Uterus (tissue), 4 donors: ENCODE measurements at places on chromosomes 1 and 21.

DNA sequence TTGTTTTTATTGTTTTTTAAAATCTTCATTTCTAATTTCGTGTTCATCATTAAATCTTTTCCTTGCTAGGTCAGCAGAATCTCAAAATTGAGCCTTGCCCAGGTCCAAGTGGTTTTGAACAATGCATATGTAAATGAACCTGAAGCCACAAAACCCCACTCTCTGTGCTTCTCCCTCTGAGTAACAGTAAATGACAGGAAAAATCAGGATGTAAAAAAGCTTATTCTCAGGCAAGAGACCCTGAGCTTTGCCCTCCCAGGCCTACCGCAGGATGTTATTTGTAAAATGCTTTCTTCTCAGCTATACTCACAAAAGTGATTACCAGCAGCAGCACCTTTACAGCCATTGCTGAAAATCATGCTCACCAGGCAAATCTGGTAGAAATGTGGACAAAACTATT, 47.6 kb downstream of the TYW3 start:
- H3K4me3 ChIP-seq, result no peak overlapping the region
- no peaks in the 10 kb centered on the region for H3K4me1 ChIP-seq
- no peak for DNase-seq
- no peaks in the 10 kb centered on the region for H3K36me3 ChIP-seq

DNA sequence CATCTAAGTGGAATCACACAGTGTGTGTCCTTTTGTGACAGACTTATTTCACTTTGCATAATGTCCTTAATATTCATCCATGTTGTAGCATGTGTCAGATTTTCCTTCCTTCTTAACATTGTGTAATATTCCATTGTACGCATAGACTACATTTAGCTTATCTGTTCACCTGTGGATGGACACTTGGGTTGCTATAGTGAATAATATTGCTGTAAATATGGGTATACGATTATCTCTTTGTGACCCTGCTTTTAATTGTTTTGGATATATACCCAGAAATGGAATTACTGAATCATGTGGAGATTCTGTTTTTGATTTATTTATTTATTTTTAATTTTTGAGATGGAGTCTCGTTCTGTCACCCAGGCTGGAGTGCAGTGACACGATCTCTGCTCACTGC, 63.0 kb upstream of the ATP5PO start:
- peaks cover 8% of the 10 kb centered on the region for H3K4me1 ChIP-seq
- no peak overlapping the region for H3K27ac ChIP-seq
- H3K4me3 ChIP-seq, result no peak overlapping the region
- no peaks in the 10 kb centered on the region for H3K36me3 ChIP-seq

- H3K27me3 ChIP-seq, result no peaks in the 10 kb centered on the region
- no peaks in the 10 kb centered on the region for H3K36me3 ChIP-seq
- H3K4me1 ChIP-seq, result no peaks in the 10 kb centered on the region
- no peak overlapping the region for H3K4me3 ChIP-seq
- no peak overlapping the region for H3K27ac ChIP-seq
- no peak for DNase-seq
These were observed 179.3 kb downstream of the VAV3 start for GRCh38 chr1:107785496-107786202.

DNA sequence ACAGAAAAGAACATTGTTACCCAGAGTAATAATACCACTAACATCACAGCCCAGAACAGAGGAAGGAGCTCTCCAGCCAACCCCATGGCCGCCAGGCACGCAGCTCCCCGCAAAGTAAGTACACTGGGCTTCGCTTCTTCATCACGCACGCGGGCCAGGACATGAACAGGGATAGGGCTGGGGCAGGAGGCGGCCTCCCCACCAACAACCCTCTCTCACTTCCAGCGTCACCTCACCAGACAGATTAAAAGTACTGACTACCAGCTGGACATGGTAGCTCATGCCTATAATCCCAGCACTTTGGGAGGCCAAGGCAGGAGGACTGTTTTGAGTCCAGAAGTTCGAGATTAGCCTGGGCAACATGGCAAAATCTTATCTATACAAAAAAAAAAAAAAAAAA, 78.3 kb downstream of the NPHP4 start:
- no peak for DNase-seq
- no peak overlapping the region for H3K27ac ChIP-seq
- H3K4me1 ChIP-seq, result no peaks in the 10 kb centered on the region
- H3K36me3 ChIP-seq, result no peaks in the 10 kb centered on the region
- H3K27me3 ChIP-seq, result no peaks in the 10 kb centered on the region

- H3K4me1 ChIP-seq, result no peaks in the 10 kb centered on the region
- no peaks in the 10 kb centered on the region for H3K27me3 ChIP-seq
- H3K4me3 ChIP-seq, result no peak overlapping the region
These were observed 31.3 kb upstream of the SLC19A1 start for GRCh38 chr21:45573452-45574035.

DNA sequence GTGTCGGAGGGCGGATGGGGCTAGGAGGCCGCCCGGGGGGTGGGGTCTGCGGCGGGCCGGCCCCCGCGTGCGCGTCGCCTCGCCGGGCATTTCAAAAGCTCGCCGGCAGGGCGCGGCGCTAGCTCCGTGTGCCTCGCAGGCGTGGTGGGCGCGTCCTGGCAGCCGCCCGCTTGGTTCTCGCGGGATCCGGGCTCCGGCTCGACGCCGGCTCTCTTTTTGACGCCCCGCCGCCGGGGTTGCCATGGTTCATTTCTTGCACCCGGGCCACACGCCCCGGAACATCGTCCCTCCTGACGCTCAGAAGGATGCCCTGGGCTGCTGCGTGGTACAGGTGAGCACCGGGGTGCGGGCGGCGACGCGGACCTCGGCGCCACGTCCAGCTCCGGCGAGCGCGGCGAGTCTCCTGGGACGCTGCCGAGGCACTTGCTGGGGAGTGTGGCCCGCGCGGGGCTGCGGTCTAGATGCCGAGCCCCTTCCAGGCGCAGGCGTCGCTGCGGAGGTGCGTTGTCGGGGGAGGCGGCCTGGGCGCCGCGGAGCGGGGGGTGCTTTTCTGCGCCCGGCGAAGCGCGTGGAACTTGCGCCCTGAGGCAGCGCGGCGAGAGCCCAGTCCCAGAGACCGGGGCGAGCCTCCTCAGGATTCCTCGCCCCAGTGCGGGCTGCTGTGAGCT, at the start of gene ZYG11A:
Gene ZYG11A (plus strand): TSS at position 118 of the 668 bp plus-strand sequence. CDS start 124 bp downstream, at position 242.
- H3K27ac ChIP-seq, result no peak within 1 kb of the TSS
- peak; percentile 29 for DNase-seq
- peaks cover 4% of the 10 kb centered on the region for H3K27me3 ChIP-seq
- peak within 1 kb of the TSS; percentile 29 for H3K4me3 ChIP-seq
- H3K4me1 ChIP-seq, result peaks cover 6% of the 10 kb centered on the region

DNA sequence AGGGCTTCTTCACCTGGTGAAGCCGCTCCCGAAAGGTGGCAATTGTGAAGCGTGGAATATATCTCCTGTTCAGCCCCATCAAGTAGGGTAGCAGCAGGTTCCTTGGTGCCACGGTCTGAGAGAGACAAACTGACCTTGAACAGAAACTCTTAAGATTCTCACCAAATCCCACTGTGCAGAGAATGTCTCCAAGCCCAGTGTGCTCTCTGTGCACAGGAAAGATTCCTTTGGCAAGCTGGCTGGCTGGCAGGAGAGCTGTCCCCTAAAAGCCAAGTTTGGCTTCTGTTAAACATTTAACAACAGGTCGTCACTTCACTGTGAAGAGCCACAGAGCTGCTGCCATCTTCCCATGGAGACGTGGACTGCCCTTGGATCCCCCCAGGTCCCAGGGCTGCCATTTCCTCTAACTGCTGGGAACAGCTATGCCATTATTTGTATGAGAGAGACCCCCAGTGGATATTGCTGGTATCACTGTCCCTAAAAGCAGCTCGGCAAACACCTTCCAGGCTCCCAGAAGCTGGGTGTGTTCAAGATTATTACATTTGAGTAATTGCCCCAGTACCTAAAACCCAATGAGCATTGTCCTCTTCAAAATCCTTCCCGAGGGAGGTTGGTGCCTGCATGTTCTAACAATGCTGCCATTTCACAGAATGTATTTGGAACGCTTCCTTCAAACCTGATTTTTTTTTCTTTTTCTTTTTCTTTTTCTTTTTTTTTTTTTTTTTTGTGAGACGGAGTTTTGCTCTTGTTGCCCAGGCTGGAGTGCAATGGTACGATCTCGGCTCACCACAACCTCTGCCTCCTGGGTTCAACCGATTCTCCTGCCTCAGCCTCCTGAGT, 71.8 kb downstream of the CD58 start:
- no peak overlapping the region for H3K4me3 ChIP-seq
- no peaks in the 10 kb centered on the region for H3K36me3 ChIP-seq
- DNase-seq, result peak; percentile 26
- no peak overlapping the region for H3K27ac ChIP-seq

DNA sequence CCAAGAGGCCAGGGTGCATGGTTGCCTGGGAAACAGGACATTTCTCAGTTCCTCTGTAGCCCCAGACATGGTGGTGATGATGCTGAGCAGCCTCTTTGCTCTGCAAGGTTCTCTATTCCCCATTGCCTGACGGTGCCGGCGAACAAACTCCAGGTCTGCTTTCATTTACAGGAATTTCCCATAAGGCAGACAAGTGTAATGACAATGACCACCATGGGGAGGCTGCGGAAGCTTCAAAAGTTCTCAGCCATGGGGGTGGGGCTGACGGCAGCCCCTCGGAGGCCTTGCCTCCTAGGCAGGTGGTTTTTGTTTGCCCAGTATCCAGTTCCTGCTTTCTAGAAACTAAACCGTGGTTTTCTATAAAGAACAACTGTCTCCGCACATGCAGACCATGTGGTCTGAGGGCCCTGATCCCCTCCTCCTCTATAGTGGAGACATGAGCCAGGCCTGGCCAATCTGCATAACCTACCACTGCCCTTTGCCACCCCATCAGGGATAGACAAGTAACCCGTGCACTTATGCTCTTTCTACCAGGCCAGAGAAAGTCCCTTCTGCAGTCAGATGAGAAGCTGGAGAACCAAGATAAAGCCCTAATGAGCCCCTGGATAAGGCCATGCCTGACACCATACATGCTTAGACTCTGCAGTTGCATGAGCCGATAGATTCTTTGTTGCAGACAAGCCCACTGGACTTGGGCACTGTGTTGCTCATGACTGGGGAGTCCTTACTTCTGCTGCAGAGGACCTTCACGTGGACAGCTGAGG, 54.1 kb downstream of the LDLRAD2 start:
- H3K4me3 ChIP-seq, result no peak overlapping the region
- no peak overlapping the region for H3K27ac ChIP-seq
- DNase-seq, result no peak
- H3K4me1 ChIP-seq, result no peaks in the 10 kb centered on the region
- no peaks in the 10 kb centered on the region for H3K27me3 ChIP-seq
- H3K36me3 ChIP-seq, result no peaks in the 10 kb centered on the region

DNA sequence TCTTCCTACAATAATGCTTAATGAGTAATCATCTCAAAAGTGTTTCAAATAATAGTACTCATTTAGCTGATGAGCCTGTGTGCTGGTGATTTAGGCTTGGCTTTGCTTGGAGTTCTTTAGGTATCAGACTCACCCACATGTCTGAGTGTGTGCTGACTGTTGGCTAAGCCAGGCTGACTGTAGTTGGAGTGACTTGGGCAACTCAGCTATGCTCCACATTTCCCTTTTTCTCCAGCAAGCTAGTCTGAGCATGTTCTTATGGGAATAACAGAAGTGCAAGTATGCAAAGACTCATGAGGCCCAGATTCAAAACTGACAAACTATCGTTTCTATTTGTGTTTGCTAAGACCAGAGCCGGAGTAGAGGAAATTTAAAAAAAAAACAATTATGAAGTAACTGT, 99.0 kb upstream of the ADGRL4 start:
- no peaks in the 10 kb centered on the region for H3K27me3 ChIP-seq
- DNase-seq, result no peak
- no peaks in the 10 kb centered on the region for H3K36me3 ChIP-seq
- no peak overlapping the region for H3K4me3 ChIP-seq
- H3K27ac ChIP-seq, result no peak overlapping the region
- H3K4me1 ChIP-seq, result no peaks in the 10 kb centered on the region

GRCh38 chr1:11134251-11134897, 34.7 kb upstream of the EXOSC10 start:
- H3K4me1 ChIP-seq, result no peaks in the 10 kb centered on the region
- no peak overlapping the region for H3K4me3 ChIP-seq
- no peaks in the 10 kb centered on the region for H3K27me3 ChIP-seq
- no peak overlapping the region for H3K27ac ChIP-seq

GRCh38 chr1:228530086-228530758, 43.0 kb downstream of the RNF187 start:
- H3K4me1 ChIP-seq, result no peaks in the 10 kb centered on the region
- H3K27me3 ChIP-seq, result no peaks in the 10 kb centered on the region
- H3K27ac ChIP-seq, result no peak overlapping the region

DNA sequence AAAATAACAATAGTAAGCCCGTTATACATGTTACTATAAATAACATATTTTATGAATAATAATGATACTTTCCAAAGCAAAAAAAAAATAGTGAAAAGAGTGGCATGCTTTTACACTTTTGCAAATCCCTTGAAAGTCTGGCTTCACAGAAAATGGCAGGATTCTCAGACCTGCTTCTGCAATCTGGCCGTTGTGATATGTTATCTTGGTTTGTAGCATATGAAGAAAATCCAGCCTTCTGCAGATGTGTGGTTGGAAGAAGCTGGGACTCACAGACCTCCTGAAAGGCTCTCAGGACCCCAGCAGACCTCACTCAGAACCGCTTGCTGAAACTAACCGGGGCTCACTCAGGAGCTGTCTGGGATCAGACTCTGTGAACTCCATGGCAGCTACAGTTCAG, 256.0 kb upstream of the TMEM51 start:
- no peaks in the 10 kb centered on the region for H3K36me3 ChIP-seq
- no peaks in the 10 kb centered on the region for H3K4me1 ChIP-seq
- no peak overlapping the region for H3K4me3 ChIP-seq

- no peak overlapping the region for H3K4me3 ChIP-seq
- no peaks in the 10 kb centered on the region for H3K36me3 ChIP-seq
- no peak for DNase-seq
These were observed 62.5 kb downstream of the SLC16A1 start for GRCh38 chr1:112893288-112894009.

- no peak overlapping the region for H3K4me3 ChIP-seq
- H3K27ac ChIP-seq, result no peak overlapping the region
- no peak for DNase-seq
- H3K27me3 ChIP-seq, result no peaks in the 10 kb centered on the region
- H3K36me3 ChIP-seq, result no peaks in the 10 kb centered on the region
These were observed 15.9 kb downstream of the LZIC start for GRCh38 chr1:9927259-9927658.

DNA sequence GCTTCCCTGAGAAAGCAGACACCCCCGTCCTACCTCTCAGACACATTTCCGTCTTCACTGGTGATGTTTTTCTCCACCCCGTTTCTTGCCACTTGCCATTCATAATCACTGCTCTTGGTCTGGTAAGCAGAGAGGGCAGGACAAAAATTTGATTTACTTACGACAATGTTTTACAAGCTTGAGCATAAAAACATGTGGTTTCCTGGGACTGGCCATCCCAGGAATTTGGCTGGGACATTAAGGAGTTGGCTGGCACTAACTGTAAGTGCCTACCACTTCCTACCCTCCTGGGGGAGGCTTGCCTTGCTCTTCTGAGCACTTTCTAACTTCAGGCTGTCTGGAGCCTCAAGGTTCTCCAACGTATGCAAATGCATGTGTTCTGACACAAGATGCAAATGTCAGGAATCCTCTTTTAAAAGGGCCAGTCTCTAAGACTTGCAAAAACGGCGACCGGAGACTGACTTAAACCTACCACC, 24.2 kb downstream of the ZBTB18 start:
- H3K27ac ChIP-seq, result no peak overlapping the region
- no peaks in the 10 kb centered on the region for H3K27me3 ChIP-seq
- DNase-seq, result no peak
- no peaks in the 10 kb centered on the region for H3K4me1 ChIP-seq
- H3K36me3 ChIP-seq, result no peaks in the 10 kb centered on the region

GRCh38 chr21:34612557-34612956, 2.4 kb downstream of the RCAN1 start:
- no peaks in the 10 kb centered on the region for H3K27me3 ChIP-seq
- DNase-seq, result no peak
- no peak overlapping the region for H3K27ac ChIP-seq
- H3K4me3 ChIP-seq, result no peak overlapping the region

- H3K4me1 ChIP-seq, result peaks cover under 1% of the 10 kb centered on the region
- H3K27me3 ChIP-seq, result no peaks in the 10 kb centered on the region
- H3K27ac ChIP-seq, result no peak overlapping the region
- DNase-seq, result no peak
These were observed 11.4 kb downstream of the AMPD2 start for GRCh38 chr1:109630898-109631512.
